ENCODE measurements at places on chromosomes 4 and X.

DNA sequence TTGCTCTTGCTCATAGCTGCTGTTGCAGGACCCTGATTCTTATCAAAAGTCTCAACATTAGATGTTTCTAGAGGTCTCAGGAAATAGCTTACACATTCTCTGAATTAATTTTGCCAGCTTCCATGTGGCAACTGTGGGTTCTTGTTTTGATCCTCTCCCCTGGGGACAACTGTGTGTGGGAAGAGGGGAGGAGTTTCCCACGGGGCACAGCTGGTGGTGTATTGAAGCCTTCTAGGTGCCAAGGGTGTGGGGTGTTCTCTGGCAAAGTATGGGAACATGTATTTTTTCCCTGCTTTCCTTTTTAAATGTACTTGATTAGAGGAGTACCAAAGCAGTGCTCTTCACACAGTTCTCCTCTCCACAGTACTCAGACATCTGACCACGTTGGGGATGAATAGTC lies 212.7 kb downstream of the RPA4 start:
- DNase-seq = no peak

- DNase-seq = no peak
These were observed 5.4 kb downstream of the TBC1D1 start for GRCh38 chr4:37896206-37896860.

- no peak for DNase-seq
These were observed 1062.4 kb upstream of the DIAPH2 start for GRCh38 chrX:95622200-95622599.

- DNase-seq = no peak
These were observed 62.1 kb upstream of the SCOC start for GRCh38 chr4:140311257-140311835.

GRCh38 chrX:154902408-154902807 lies 16.3 kb downstream of the F8A1 start:
- DNase-seq = no peak

DNA sequence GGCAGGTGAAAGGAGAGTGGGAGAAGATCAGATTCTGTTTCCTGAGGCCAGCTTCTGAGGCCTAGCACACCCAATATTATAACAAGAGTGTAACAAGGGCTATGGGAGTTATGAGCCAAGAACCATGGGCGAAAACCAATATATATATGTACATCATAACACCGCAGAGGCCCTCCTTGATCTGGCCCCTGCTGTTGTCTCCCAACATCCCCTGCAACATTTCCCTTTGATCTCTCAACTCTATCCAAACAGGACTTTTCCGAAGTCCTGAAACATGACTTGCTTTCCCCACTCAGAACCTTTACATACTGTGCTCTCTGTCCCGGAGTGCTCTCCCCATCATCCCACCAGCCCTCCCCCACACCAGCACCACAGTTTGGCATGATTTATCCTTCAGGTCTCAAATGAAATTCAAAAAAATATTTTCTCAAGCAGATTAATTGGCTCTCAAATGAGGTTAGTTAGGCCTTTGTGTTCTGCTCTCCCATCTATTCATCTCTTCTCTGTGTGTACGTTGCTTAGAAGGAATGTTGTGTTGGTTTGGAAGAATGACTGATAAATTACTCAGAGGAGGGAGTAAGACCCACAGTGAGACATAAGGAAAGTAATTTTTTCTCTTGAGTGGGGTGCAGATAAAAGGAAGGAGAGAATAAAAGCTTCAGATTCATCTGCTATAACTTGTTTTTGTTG lies 58.1 kb upstream of the SMIM10 start:
- no peak for DNase-seq

DNA sequence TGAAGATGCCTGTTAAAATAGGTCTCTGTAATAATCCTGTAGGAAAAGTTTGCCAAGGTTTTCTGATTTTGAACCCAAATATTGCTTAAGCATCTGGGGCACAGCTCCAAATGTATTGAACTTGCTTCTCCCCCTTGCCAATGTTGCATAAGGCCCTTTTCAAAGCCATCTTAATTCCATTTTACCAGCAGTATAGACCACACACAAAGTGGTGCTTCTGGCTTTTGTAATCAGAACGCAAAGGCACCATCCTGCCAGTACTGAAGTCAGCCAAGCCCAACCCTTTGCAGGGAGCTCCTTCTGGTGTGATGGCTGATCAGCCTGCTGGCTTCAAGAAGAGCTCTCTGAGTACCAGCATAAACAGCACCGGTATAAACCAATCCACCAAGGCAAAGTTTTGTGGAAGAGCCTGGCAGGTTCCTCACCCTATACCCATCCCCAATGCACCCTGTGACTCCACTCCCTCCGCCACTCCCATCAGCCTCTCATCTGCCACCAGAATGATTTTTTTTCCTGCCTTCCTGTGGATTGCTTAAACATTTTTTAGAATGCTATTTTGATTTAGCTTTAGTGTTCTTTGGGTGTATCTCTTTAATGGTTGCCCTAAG lies 39.2 kb upstream of the USP9X start:
- no peak for DNase-seq

GRCh38 chr4:87521757-87522374 lies 7.3 kb downstream of the SPARCL1 start:
- no peak for DNase-seq

DNA sequence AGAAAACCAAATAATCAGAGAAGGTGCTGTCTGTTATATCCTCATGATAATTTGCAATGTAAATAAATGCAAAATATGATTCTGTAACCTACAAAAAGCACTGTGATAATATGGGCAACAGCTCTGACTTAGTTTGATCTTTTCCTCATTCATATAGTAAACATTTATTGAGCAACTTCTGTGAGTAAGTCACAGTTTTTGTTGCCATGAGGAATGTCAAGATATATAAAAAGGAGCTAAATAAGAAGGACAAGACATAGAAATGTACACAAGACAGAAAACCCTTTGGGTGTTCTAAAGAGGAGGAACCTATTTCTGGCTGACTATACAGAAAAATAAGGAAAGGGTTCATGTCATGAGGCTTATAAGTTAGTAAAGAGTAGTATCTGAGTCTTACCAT lies 44.3 kb downstream of the ARSJ start:
- no peak for DNase-seq

- no peak for DNase-seq
These were observed 6.9 kb upstream of the ARX start for GRCh38 chrX:25022499-25023325.

- no peak for DNase-seq
These were observed 44.3 kb upstream of the FAM47C start for GRCh38 chrX:36963852-36964251.

DNA sequence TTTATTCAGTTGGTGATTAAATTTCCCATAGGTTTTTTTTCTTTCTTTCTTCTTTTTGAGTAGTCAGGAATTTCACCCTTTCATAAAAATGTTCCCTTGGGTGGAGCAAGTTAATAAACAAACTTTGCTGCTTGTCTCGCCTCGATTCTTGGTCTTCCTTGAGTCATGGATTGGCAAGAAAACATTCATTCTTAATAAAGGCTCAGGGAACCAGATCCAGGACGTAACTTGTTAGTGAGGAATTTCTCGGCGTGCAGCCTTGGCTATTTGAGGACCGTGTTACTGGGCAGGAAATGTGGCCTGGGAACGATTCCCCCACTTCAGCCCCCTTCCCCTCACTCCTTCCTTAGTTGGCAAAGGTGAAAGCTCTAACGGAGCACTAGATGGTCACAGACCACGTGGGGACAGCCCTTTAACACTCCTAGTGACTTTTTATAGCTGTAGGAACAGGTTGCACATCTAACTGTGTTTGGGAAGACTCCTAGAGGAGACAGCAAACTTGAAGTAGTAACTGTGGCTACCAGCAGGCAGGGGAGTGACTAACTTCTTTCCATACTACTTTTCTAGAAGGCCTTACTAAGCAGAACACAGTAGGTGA lies 106.8 kb downstream of the UCHL1 start:
- DNase-seq = no peak

GRCh38 chrX:10537308-10537707 lies 83.1 kb downstream of the MID1 start:
- DNase-seq = no peak

DNA sequence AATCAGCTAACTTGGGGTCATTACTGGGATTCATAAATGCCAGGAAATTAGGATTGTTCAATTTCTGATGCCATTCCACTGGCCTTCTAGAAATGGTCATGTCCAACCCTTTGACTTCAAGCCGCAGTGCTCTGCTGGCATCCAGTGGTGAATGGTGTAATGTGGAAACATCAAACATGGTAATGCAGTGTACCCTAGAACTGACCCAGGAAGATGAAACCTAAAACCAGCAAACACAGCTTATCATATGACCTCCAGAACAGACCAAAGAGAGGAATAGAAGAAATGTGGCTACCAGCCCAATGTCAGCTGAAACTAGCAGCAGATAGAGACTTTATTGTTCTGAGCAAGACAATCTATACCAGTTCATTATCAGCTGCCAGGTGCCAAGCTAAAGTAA lies 13.8 kb downstream of the CXCL13 start:
- no peak for DNase-seq

- no peak for DNase-seq
These were observed 168.7 kb downstream of the SCFD2 start for GRCh38 chr4:53196882-53197771.

GRCh38 chr4:68490826-68491457 lies 43.7 kb downstream of the TMPRSS11E start:
- DNase-seq = no peak

GRCh38 chr4:91322961-91323360 lies 980.8 kb upstream of the GRID2 start:
- no peak for DNase-seq

DNA sequence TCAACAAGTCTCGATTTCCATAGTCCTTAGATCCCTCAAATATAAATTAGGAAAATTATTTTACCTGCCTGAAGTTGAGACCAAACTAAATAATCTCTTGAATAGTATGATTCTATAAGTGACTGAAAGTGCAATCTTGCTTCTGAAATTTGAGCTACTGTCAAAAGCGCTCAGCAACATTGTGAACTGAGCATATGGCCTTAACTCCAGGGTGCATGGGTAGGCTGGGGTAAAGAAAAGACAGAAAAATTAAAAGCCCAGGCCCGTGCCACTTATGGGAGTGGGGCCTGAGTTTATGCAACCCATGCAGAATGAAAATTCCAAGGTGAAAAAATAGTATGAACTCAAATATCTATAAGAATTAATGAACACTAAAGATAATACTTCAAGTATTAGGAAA lies 9.8 kb downstream of the PGRMC2 start:
- DNase-seq = no peak

- no peak for DNase-seq
These were observed 209.8 kb downstream of the MGST2 start for GRCh38 chr4:139875411-139875825.

DNA sequence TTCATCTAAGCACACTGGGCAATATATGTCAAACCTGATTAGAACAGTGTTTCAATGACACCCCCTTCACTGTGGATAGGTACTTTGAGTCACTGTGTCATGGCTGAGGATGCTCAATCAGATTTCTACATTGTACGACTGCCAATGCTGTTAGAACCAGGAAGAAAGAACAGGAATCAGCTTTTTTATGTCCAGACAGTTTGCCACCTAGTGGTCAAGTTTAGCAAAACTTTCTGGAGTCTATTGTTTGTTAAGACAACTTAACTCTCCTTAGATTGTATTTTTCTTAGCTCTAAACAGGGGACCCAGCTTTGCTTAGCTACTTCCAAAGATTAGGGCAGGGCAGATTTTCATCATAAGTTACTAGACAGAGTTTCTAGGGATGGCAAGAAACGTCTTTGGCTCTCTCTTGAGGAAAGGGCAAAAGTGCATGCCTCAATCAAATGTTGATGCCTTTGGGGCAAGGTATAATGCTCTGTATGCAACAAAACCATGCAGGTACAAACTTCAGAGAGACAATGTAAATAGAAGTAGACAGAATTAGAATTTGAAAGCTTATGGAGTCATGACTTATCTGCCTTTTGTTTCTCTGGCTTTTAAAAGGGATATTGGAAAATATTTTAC lies 40.5 kb upstream of the BMP3 start:
- peak; percentile 2 for DNase-seq

- no peak for DNase-seq
These were observed 28.5 kb upstream of the CRMP1 start for GRCh38 chr4:5921101-5921980.

DNA sequence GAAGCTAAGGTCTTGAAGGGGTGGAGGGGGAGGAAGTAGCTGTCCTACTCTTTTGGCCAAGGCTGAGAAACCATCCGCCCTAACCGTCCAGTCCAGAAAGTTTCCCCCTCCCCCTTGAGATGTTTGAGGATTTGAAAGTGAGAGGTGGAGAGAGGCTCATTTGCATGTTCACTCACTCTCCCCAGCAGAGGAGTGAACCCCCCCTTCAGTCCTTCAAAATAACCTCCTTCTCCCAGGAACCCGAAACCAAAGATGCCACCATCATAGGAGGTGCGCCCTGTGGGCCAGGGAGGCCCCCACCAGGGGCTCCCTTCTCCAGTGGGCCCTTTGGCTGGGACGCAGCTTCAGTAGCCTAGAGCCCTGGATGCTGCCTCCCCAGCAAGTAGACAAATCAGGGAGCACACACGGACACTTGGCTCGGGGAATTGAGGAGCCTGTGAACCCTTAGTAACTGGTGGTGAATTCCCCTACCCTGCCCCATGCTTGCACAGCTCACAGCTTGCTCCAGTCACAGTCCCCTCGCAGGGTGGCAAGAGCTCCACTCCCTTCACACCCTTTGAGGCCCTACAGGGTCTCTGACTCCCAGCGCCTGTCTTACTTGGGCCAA lies 25.6 kb downstream of the ELF4 start:
- no peak for DNase-seq

GRCh38 chr4:180850318-180850940 lies 1392.8 kb upstream of the TENM3 start:
- DNase-seq = no peak

DNA sequence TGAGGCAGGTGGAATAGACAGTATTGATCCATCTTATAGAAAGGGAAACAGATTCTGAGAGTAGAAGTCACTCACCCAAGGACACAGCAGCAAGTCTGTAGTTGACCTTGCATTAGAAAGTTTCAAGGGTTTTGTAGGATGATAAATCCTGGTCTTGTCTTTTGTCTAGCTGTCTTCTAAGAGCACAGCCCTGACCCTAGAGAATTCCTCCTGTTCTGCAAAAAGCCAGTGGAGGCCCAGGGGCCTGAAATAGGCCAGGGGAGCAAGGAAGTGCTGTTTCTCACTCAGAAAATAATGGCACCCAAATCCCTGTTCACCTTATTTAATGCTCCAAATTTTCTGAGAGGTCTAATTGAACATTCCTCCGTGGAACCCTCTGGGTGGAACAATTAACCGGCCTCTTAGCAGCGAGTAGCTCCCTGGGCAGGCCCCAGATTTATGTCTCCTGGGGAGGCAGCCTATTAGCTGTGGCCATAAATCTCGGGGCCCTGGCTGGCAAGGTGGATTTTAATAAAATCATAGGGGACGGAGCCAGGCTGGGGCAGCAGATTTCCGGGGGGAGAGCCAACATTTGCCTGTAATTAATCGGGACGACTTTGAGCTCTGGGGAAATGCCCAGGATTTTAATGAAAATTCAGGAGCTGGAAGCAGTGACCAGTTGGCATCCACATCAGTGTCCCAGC lies 49.2 kb upstream of the MSX1 start:
- no peak for DNase-seq

GRCh38 chrX:7263330-7263729 lies 115.4 kb upstream of the PUDP start:
- no peak for DNase-seq

GRCh38 chrX:72495046-72495445 lies 77.6 kb downstream of the HDAC8 start:
- no peak for DNase-seq

GRCh38 chr4:153209410-153209809 lies 5.2 kb downstream of the TRIM2 start:
- DNase-seq = no peak

Data from T1000 (cell line).